ENCODE measurements at places on chromosomes 6 and 20.

DNA sequence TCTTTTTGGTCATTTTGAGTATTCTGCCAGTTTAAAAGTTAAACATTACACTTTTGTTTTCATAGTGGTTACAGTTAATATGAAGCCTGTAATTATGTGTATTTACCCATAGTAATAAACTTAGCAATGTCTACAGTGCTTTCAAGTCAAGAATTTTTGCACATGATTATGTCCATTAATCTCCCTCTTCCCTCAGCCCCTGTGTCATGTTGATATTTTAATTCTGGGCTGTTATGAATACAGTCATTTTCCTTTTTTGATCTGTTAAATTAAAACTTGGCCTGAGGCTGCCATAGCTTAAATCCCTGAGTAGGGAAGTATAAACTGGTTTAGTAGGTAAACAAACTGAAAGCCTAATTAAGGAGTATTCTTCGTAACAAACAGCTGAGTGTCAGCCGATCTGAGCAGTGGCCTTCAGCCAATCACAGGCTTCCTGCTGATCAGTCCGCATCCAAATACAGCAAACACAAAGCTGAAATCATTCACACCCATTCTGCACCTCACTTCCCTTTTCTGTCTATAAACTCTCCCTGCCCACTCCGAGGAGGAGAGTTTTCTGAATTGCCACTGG is 9.5 kb upstream of the SFT2D1 start:
- DNase-seq: no peak

- DNase-seq: no peak
Measured at GRCh38 chr20:35276408-35276807, 1.5 kb downstream of the MMP24OS start.

DNA sequence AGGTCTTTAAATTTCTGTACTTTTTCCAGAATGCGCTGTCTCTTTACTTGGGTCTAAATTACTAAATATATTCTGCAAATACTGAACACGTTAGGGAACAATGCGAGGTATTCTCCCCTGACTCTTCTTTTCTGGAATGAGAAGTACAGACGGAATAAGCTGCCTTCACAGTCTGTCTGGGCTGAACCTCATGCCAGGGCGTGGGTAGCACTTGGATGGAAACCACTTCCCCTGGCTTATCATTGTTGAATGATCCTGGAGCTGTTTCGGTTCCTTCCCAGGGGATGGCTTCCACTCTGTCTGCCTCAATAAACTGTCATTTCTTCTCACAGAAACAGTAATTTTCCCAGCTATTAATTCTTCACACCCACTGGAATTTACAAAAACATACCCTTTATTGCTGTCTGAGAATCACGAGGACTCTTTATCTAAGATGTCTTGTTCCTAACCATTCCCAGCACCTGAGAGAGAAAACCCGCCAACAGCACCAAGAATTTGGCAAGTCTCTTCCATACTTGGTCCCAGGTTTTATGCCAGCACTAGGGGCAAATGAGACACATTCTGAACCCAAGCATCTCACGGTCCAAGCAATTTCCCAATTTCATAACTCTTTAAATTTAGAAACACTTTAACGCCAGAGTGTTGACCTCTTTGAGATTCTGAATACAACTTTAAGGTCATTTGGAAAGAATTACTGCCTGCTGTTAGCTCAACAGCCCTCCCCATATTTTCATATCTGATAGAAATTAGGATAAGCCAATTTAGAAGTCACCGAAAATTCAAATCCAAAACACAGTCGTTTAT is 43.2 kb upstream of the ADGRF5 start:
- no peak for DNase-seq

DNA sequence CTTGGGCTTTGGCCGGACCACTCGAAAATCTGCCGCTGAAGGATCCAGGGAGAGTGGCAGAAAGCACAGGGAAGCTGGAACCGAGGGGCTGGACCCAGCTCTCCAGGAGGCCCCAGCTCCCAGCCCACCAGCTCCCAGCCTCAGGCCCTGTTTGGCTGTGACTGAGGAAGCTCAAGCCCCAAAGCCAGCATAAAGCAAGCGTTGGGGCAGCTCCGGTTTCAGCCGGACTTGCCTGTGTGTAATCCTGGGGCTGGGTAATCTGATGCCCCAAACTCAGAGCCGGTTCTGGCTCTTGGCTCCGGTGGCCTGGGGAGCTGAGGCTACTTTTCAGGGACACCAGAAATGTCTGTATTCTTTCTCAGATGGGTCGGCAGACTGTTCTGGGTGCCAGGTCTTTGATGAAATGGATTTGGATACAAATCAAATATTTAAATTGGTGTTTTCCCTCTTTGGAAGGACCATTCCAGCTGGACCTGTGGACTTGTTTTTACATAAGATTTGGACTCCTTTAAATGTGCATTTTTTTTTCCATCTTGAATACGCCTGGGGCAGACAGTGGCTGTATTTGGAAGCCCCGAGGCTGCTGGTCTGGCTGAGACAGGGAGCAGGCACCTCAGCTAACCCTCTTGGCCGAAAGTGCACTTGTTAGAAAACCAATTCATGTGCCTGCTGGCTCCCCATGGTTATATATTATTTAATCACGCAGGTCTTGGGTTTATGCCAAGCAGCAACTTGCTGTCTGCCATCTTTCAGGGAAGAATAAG is 29.7 kb downstream of the RPP40 start:
- DNase-seq: no peak

DNA sequence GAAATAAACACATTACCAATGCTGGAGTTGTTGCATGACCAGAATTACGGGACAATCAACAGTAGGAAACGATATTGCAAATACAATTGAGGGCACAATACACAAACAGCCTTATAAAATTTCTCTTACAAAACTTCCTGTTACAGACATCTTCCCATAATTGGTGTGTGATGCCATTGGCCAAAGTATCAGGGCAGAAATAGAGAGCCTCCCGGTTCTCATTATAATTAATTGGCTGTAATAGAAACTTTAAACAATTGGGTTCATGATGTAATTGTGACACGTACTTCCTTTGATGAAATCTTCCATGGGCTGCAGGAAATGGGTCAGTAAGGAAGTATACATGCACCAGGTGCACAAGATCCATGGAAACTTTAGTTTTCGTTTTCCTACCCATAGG is 40.3 kb upstream of the RALGAPA2 start:
- DNase-seq: no peak

DNA sequence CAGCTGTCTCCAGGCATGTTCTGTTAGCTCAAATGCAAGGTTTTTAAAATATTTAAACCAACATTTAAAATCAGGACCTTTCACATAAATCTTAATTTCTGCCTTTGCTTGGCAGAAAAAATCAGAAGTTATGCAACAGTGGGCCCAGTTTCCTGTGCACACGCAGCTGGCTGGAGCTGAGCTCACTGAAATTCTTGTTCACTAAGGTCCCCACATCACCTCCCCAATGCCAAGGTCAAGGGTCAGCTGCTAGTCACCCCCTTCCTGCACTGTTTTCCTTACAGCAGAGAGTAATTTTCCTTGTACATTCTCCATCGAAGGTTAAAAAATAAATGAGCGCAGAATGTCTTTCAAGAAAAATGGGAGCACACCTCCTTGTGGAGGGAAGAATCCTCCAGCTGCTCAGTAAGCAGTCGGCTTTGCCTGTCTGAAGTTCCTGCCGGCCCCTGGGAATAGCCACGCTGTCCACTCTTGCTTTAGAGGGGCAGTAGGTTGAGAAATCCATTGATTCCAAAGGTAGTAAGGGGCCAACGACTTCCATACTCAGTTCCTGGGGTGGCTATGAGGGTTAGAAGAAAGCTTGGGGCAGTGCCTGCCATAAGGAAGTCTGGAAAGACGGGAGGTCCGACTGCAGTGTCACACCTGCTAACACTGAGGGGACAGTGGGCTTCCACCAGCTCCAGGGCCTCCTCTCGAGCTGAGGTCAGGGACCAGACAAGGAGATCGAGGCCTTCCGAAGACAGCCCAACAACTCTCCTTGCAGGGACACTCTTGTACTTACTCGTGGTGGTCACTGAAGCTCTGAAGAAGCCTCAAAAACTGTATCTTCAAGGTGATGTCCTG is 56.8 kb downstream of the MYH7B start:
- DNase-seq: no peak

- no peak for DNase-seq
Measured at GRCh38 chr6:20236344-20236743, 24.1 kb upstream of the MBOAT1 start.
